ENCODE measurements at places on chromosomes 16 and 17.

DNA sequence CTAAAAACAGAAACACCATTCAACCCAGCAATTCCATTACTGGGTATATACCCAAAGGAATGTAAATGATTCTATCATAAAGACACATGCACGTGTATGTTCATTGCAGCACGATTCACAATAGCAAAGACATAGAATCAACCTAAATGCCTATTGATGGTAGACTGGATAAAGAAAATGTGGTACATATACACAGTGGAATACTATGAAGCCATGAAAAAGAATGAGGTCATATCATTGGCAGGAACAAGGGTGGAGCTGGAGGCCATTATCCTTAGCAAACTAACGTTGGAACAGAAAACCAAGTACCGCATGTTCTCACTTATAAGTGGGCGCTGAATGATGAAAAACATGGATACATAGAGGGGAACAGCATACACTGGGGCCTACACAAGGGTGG is 77.2 kb upstream of the MYOCD start:
- DNase-seq = no peak

DNA sequence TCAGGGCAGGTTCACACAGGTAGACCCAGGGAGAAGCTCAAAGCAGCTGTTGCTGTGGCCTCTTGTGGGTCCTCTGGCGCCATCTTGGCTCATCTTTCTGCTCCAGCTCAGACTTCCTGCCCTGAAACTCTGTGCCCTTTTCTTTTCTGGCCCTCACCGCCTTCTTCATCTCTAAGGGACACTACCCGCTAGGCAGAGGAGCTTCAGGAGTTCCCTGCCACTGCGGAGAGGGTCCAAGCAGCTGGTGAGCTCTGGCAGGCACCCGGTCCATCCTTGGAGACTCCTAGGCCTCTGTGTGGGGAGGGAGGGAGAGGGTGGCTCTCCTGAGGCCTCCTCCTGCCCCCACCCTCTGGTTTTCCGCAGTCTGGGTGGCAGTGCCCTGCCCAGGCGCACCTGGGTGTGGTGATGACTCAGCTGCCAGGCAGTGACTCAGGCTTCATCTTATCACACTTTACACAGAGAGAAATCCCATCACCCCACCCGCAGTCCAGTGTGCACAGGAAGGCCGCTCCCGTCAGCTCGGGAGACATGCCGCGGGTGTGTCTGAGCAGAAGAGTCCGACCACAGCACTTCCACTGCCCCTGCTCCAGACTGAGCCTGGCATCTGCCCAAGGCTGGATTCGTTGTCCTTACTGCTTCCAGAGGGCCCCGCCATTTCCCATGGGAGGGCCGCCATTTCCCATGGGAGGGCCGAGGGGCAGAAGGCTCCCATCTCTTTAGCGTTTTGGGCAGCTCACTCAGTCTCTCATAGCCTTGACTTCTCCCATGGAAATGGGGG is 7.3 kb downstream of the NT5C start:
- peak; percentile 22 for DNase-seq

DNA sequence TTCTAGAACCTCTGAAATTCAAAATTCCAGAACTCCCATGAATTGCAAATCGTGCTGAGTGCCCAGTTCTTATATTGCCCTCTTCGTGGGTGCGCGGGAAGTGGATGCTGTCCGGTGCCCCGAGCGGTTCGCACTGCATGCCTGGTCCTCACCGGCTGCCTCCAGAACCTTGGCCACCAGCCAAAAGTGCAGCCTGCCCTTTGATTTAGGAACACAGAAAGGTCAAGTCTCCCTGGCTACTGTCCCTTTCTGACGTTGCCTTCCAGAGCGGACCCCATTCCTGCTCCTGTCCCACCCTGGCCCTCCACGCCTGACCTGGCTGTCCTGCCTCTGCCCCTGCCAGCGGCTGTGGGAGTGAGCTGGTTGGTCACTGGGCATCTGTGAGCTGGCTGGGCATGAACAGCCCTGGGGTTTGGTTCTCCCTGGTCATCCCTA is 9.7 kb downstream of the NEUROD2 start:
- no peak for DNase-seq

GRCh38 chr17:75776386-75777295 is 8.0 kb upstream of the UNK start:
- peak; percentile 74 for DNase-seq

- DNase-seq = no peak
These were observed 561.6 kb upstream of the PSMD7 start for GRCh38 chr16:73735018-73735417.

Measured in suppressor macrophage (primary cell).